ENCODE measurements at places on chromosomes 5 and 9.

GRCh38 chr5:7420510-7421280 lies 24.8 kb downstream of the ADCY2 start:
- no peak for DNase-seq

- DNase-seq, result no peak
Measured at GRCh38 chr9:38205279-38205678, 136.3 kb upstream of the SHB start.

DNA sequence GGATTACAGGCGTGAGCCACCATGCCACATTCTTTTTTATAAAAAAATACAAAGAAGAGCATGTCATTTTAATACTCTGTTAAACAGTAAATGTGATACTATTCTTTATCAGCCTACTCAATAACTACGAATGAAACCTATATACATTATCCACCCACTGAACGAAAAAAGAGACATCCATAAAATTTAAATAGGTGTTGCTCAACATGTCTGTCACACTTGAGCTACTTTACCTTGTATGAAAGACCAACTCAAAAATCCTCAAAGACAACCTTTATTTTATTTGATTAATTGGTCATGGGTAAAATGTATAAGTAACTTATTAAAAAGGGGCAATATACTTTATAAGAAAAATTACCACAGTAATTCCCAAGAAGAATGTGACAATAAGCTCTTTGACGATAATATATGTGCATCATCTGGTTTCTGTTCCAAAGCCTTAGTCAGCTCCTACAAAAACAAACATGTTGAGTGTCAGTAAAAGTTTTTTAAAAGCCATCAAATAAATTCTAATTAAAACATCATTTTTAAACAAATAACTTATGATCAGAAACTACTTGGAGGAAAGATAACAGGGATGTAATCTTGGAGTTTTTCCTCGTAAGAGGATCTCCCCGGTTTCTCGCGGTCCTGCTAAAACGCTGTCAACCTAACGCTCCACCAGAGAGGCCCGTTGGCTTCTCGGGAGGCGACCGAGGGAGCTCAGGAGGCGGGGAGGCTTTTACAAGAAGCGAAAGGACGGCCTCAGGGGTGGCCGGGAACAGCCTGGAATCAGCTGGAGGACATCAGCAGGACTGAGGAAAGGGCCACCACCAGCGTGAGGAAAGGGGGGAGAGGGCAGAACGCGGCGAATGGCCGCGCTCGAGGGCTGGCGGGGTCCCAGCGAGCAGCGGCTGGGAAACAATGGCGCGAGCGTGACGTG lies 13.5 kb upstream of the ANKRD18B start:
- DNase-seq, result peak; percentile 65

GRCh38 chr5:143636931-143637528 lies 174.9 kb upstream of the HMHB1 start:
- DNase-seq, result peak; percentile 63

GRCh38 chr9:99506747-99507348 lies 284.8 kb downstream of the SEC61B start:
- DNase-seq, result no peak

GRCh38 chr5:154519359-154519758 lies 41.3 kb upstream of the HAND1 start:
- peak; percentile 74 for DNase-seq
